Renal pelvis (tissue), 12 donors: ENCODE measurements at places on chromosomes 2 and 18. TPM values are rescaled to one million over a fixed set of nuclear protein-coding genes. Genes with fewer than 3 reads are reported as not detected.

The HOXD13 gene
- 0.08 TPM for polyA plus RNA-seq

DNA sequence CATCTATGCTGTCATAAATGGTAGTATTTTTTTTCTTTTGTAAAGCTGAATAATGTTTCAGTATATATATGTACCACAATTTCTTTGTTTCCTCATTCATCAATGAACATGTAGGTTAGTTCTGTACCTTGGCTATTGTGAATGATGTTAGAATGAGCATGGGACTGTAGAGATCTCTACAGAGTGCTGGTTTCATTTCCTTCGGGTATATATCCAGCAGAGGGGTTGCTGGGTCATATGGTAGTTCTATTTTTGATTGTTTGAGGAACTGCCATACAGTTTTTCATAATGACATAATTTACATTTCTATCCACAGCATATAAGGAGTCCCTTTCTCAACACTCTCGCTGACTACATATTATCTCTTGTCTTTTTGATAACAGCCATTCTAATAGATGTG lies 243.5 kb downstream of the CDH7 start:
- DNase-seq, result no peak

The VWA3B gene
- polyA plus RNA-seq, result 0.51 TPM

DNA sequence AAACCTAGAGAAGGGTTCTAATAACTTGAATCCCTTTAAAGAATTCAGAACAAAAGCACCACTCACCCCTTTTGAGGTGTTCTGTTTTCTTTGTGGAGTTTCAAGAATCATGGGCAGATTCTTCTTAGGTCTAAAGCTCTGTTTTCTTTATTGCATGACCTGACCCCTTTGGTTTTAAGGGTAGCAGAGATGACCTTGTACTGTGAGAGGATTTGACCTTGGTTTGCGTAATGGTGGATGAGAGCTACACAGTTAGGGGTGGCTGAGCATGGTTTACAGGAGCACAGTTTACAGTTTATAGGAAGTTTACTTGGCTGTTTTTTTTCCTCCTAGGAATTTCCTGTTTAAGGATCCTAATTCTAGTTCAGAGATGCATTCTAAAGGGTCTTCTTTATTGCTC lies 1095.6 kb upstream of the NRXN1 start:
- DNase-seq, result no peak

The CKAP2L gene
- 14.8 TPM for polyA plus RNA-seq
